ENCODE measurements at places on chromosomes 5 and 9.

DNA sequence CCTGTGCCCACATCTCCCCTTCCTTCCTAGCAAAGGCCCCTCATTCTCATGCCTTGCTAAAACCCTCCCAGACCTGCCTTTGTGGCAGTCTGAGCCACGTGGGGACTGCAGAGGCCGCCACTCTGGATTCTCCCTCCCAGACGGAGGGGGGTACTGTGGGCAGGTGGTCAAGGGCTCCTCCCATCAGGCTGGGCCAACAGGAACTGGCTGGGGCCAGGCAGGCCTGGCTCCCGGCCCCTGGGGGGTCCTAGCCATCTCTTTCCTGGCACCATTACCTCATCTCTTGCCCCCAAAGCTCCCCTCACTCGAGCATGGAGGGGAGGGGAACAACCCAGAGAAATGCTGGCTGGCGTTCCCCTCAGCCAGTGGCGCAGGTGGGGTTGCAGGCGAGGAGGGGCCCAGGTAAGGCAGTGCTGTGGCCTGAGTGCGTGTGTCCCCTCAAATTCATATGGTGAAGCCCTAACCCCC lies 88.6 kb downstream of the ZNF354C start:
- no peak for DNase-seq

GRCh38 chr9:134642385-134643181 lies 980 bp downstream of the COL5A1 start:
- no peak for DNase-seq

DNA sequence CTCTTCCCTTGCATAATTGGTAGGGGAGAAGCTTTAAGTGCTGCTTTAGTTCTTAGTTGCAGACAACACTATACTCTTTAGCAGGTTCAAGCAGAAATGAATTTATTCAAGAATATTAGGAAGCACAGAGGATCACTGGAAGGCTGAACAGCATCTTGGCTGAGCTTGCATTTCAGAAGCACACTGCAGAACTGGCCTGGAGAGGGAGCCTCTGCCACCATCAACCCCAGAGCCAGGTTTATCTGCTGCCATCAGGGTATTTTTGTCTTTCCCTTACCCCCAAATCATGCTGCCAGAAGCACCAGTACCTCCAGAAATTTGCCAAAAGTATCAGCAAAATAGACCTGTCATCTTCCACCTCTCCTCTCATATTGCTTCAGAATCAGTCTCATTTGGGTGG lies 440.7 kb downstream of the DMAC1 start:
- DNase-seq = no peak

DNA sequence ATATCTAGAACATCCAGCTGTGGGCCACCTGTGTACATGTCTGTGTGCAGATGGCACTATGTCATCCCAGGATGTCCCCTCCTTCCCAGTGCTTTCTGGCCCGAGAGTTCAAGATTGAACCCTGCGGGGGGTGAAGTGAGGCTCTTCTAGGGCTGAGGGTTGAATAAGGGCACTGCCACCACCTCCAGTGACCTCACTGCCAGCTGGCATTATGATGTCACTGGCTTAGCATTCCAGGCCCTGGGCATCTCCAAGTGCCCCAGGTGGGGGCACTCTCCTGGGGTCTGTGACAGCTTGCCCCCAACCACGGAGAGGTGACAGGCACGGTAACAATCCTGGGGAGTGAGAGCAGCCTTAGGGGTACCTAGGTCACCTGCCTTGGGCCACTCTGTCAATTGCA lies 27.1 kb downstream of the CXXC5 start:
- DNase-seq = no peak

- no peak for DNase-seq
Observed at GRCh38 chr5:149853331-149853648, 91.3 kb downstream of the PDE6A start.

GRCh38 chr5:94086194-94086593 lies 344.8 kb upstream of the POU5F2 start:
- no peak for DNase-seq

GRCh38 chr5:129454461-129454860 lies 5.6 kb upstream of the ADAMTS19 start:
- no peak for DNase-seq

DNA sequence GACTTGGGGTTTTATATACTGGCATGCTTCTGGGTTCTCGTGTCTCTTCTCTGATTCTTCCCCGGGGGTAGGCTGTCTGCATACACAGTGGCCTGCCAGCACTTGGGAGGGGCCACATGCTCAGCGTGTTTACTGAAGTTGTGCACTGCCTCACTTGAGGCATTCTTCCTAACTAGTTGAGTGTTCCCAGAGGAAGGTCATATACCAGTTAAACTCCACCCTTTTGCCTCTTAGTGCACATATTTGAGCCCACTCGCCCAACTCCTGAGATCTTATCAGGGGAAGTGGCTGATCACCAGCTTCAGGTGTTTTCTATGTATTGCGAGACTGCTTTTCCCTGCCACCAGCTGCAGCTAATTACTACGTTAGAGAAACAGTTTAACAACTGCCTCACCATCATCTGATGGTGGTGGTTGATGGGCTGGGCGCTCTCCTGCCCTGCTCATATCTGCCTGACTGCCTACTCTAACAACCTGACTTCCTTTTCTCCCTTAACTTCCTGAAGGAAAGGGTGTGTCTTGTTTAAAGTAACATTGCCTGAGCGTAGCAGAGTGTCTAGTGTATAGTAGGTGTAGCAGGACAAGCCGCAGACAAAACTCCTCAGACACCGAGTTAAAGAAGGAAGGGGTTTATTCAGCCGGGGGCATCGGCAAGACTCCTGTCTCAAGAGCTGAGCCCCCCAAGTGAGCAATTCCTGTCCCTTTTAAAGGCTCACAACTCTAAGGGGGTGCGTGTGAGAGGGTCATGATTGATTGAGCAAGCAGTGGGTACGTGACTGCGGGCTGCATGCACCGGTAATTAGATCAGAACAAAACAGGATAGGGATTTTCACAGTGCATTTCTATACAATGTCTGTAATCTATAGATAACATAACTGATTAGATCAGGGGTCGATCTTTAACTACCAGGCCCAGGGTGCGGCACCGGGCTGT lies 60.1 kb upstream of the CLINT1 start:
- no peak for DNase-seq

DNA sequence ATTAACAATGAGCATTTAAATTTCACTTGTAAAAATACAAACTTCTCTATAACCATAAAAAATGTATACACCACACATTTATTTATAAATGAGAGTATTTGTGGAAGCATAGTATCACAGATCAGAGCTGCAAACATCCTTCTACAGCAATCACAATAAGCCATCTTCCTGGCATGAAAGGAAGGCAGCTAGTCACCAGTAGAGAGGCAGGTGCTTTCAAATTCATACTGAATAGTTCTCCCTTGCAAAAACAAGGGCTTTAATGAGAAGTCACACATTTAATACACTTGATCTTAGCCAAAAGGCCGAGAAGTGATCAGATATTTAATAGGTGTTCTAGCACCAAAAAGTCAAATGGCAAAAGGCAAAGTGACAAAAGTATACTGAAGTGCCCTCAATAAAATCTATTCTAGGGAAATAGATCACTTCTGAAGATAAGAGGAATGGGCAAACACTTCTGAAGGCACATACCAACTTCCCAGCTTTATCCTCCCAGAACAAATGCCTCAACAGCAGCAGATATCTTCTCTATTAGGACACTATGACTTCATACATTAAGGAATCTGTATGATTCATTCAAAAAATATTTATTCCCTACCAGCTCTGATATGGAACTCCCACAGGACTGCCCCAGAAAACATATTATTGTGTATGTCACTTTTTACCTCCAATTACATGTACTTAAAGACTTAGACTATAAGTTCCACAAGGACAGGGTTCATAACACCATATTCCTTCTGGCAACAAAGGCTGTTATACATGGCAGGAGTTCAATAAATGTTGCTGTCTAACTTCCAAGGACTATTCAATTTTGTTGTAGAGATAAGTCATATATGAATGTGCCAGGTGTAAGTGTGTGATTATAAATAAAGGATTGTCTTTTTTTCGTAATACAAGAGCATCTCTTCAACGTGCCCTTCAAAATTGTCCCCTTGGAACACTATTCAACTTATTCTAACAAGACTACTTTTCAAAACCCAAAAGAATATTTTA lies 31.7 kb downstream of the MAPKAP1 start:
- no peak for DNase-seq

GRCh38 chr5:36178524-36178890 lies 26.6 kb downstream of the SKP2 start:
- DNase-seq = no peak

Data from D341Med (cell line).